NCI-H187 (cell line): ENCODE measurements at places on chromosomes 5 and 9.

DNA sequence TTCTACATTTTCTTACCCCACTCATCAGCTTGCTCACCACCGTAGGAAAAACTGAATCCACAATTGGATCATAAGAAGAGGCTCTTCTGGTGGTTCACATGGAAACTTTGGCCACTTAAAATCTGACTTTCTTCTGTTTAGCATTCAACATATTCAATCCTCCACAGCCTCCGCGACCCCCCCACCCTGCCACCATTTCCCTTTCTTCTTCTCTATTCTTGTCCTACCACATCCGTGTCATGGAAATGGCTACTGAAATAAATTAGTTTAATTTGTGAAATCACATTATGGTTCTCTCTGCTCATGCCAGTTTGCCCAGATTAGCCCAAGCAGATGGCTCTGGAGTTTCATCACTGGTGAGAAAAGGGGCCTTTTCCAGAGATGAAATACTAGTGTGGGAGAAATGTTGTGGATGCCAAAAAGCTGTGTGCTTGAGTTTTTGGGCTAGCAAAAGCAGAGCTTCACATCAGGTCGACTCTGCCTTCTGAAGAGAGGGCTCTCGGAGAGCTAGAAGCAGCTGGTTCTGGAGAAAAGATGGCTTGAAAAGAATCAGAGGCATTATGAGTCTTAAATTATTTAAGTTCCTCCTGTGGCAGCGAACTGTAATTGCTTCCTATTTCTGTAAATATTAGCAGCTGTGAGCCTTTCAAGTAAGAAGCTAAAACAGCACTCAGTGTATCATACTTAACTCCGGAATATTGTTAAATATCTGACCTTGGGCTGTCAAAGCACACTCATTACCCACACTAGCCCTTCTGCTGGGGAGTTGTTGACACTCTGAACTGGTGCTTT is 107.1 kb downstream of the MAT2B start:
- no peak for DNase-seq

GRCh38 chr9:76559286-76559685 is 100.3 kb downstream of the GCNT1 start:
- no peak for DNase-seq

- no peak for DNase-seq
Measured at GRCh38 chr5:158724521-158725188, 375.1 kb downstream of the EBF1 start.

DNA sequence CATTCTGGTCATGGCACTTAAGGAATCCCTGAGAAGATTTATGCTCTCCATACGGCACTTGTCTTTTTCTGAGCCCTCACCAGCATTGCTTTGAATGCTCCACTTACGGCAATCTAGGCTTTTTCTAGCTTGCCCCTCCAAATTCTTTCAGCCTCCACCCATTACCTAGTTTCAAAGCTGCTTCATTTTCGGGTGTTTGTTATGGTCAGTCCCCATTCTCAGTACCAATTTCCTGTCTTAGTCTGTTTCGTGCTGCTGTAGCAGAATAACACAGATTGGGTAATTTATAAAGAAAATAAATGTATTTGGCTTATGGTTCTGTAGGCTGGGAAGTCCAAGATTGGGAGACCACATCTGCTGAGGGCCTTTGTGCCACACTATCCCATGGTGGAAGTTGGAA is 42.0 kb downstream of the ARHGEF28 start:
- no peak for DNase-seq

DNA sequence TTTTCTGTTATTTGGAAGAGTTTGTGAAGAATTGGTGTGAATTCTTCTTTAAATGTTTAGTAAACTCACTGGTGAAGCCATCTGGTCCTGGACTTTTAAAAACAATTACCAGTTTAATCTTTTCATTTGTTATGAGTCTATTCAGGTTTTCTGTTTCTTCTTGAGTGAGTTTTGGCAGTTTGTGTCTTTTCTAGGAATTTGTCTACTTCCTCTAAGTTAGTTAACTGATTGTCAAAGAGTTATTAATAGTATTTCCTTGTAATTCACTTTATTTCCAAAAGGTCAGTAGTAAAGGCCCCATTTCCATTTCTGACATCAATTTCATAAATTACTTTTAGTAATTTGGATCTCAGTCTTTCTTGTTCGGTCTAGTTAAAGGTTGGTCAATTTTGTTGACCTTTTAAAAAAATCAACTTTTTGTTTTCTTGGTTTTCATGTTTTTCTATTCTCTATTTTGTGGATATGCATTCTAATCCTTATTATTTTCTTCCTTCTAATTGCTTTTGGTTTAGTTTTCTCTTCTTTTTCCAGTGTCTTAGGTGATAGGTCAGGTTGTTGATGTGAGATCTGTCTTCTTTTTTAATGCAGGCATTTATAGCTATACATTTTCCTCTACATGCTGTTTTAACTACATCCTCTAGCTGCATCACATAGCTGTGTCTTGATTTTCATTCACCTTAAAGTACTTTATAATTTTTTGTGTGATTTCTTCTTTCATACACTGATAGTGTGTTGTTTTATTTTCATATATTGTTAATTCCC is 7.3 kb upstream of the SMIM3 start:
- DNase-seq = no peak
